ENCODE measurements at places on chromosomes 5 and 9. TPM values are rescaled to one million over a fixed set of nuclear protein-coding genes. Genes with fewer than 3 reads are reported as not detected.

GRCh38 chr5:72817076-72817481, 618 bp downstream of the TNPO1 start:
- H3K27me3 ChIP-seq, result no peaks in the 10 kb centered on the region
- DNase-seq, result peak; percentile 50
- peaks cover 32% of the 10 kb centered on the region for H3K36me3 ChIP-seq
- peaks cover 30% of the 10 kb centered on the region for H3K4me1 ChIP-seq
- H3K4me3 ChIP-seq, result peak overlapping the region; percentile 97

DNA sequence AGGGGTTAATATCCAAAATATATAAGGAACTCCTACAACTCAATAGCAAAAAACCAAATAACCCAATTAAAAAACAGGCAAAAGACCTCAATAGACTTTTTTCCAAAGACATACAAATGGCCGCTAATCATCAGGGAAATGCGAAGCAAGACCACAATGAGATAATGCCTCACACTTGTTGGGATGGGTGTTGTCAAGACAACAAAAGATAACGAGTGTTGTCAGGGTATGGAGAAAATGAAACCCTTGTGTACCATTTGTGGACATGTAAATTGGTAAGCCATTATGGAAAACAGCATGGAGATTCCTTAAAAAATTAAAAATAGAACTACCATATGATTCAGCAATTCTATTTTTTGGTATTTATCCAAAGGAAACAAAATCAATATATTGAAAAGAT, 620.2 kb downstream of the ACTL7B start:
- H3K4me1 ChIP-seq, result no peaks in the 10 kb centered on the region
- DNase-seq, result no peak
- H3K27me3 ChIP-seq, result no peaks in the 10 kb centered on the region
- H3K4me3 ChIP-seq, result no peak overlapping the region
- no peak overlapping the region for H3K27ac ChIP-seq
- H3K36me3 ChIP-seq, result no peaks in the 10 kb centered on the region

GRCh38 chr5:170316937-170317336, 19.4 kb upstream of the LCP2 start:
- no peaks in the 10 kb centered on the region for H3K36me3 ChIP-seq
- H3K27ac ChIP-seq, result no peak overlapping the region
- H3K4me3 ChIP-seq, result no peak overlapping the region

DNA sequence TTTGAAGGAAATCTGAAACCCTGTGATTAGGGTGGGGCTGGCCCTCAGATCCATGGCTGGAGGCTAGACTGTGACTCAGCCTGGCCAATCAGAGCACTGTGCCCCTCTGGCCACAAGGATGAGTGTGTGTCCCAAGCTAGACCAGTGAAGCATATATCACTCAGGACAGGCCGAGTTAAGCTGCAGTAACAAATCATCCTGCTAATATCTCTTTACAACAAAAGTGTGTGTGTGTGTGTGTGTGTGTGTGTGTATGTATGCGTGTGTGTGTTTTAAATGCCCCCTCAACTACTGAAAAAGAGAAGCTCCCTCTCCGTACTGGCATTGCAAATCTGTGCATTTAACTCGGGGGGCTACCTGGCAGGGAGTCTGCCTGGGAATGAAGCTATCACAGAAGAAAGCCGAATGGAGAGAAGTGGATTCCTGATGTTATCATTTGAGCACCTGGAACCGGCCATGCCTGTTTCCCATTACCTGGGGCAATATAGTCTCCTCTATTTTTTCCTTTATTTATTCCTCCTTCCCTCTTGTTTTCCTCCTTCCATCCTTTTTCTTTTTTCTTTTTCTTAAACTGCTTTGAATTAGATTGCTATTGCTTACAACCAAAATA, 25.6 kb downstream of the STC2 start:
- no peaks in the 10 kb centered on the region for H3K27me3 ChIP-seq
- no peak overlapping the region for H3K27ac ChIP-seq
- H3K4me1 ChIP-seq, result peaks cover 26% of the 10 kb centered on the region
- no peak overlapping the region for H3K4me3 ChIP-seq
- peak; percentile 71 for DNase-seq

- H3K4me1 ChIP-seq, result no peaks in the 10 kb centered on the region
- DNase-seq, result no peak
- H3K36me3 ChIP-seq, result no peaks in the 10 kb centered on the region
Measured at GRCh38 chr9:8391132-8391531, 591.6 kb upstream of the DMAC1 start.

DNA sequence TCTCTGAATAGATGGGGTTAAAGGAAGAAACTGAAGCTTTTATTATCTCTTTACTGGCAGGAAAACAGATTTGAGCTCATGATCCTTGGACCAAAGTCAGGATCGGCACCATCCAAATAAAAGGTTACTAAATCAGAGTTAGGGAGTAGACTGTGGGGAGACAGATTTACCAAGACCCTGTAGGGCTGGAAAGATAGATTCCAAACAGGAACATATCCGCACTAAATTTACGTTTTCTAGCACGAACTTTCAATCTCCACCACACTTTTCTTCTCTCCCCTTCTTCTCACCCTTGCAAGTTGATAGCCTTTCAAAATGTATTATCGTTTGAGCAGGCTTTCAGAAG, 120.0 kb upstream of the HMHB1 start:
- no peaks in the 10 kb centered on the region for H3K36me3 ChIP-seq
- no peak overlapping the region for H3K27ac ChIP-seq
- no peak for DNase-seq
- no peak overlapping the region for H3K4me3 ChIP-seq

- peak overlapping the region; percentile 88 for H3K27ac ChIP-seq
- peak overlapping the region; percentile 97 for H3K4me3 ChIP-seq
- H3K36me3 ChIP-seq, result peaks cover 82% of the 10 kb centered on the region
- DNase-seq, result peak; percentile 82
Measured at GRCh38 chr5:168295574-168296201, 4.2 kb downstream of the WWC1 start.

DNA sequence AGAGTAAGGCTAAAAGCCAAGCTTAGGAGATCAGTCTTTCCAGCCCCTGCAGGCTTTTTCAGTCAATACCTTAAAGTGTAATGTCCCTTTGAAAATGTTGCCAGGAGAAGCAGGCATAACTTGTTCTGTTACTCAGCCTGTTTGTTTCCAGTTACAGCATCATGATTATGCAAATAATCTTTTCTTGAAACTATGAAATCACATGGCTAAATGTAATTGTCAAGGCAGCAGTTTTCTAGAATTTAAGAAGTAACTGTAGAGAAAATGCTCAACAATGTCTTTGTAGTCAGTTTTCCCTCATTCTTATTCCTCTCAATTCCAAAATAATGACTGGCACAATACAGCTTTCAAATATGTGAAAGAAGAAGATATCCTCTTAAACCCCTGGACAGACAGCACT, 1.9 kb upstream of the GPR107 start:
- H3K4me1 ChIP-seq, result no peaks in the 10 kb centered on the region
- H3K4me3 ChIP-seq, result no peak overlapping the region
- H3K36me3 ChIP-seq, result peaks cover 14% of the 10 kb centered on the region
- no peak for DNase-seq
- H3K27ac ChIP-seq, result no peak overlapping the region

- H3K27me3 ChIP-seq, result no peaks in the 10 kb centered on the region
- H3K4me1 ChIP-seq, result no peaks in the 10 kb centered on the region
- H3K36me3 ChIP-seq, result peaks cover 10% of the 10 kb centered on the region
- DNase-seq, result peak; percentile 56
- no peak overlapping the region for H3K4me3 ChIP-seq
Measured at GRCh38 chr5:147391781-147392180, 118.1 kb downstream of the DPYSL3 start.

- H3K4me1 ChIP-seq, result no peaks in the 10 kb centered on the region
- peaks cover 14% of the 10 kb centered on the region for H3K27me3 ChIP-seq
- H3K27ac ChIP-seq, result no peak overlapping the region
- no peaks in the 10 kb centered on the region for H3K36me3 ChIP-seq
- no peak overlapping the region for H3K4me3 ChIP-seq
Measured at GRCh38 chr9:108664309-108665255, 191.2 kb downstream of the ACTL7B start.

DNA sequence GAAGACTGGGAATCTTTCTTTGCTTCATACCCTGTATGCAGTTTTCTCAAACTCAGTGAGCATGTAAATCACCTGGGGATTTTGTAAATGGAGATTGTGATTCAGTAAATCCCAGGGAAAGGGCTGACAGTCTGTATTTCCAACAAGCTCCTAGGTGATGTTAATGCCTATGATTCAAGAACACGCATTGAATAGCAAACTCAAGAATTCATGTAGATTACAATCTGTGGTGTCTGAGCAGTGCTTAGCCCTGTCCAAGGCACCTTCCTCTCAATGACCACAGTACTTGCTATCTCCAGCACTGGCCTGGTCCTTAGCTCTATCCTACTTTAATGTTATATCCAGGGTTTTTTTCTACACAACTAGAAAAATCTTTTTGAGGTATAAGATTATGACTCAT, 721.4 kb upstream of the MEF2C start:
- no peak overlapping the region for H3K27ac ChIP-seq
- no peaks in the 10 kb centered on the region for H3K36me3 ChIP-seq
- H3K27me3 ChIP-seq, result no peaks in the 10 kb centered on the region
- no peak overlapping the region for H3K4me3 ChIP-seq
- no peaks in the 10 kb centered on the region for H3K4me1 ChIP-seq
- no peak for DNase-seq

DNA sequence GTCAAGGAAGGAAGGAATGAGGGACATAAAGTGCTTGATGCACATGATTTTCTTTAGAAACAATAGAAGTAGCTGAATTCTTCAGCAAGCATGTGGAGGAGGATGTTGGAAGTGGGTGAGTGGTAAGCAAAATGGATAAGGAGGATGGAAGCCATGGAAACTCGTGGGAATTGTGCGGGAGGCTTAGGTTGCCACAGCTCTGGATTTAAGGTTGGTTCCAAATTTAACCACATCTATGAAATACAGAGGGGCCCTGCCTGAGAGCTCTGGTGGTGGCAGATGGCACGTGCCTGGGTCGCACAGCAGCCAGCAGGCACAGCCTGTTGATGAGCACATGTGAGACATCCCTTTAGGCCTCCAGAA, 284.7 kb downstream of the SMARCA2 start:
- DNase-seq, result no peak
- H3K36me3 ChIP-seq, result no peaks in the 10 kb centered on the region
- H3K27ac ChIP-seq, result no peak overlapping the region
- H3K4me3 ChIP-seq, result no peak overlapping the region

- no peaks in the 10 kb centered on the region for H3K4me1 ChIP-seq
- H3K4me3 ChIP-seq, result no peak overlapping the region
- no peaks in the 10 kb centered on the region for H3K36me3 ChIP-seq
- no peak overlapping the region for H3K27ac ChIP-seq
- H3K27me3 ChIP-seq, result no peaks in the 10 kb centered on the region
Measured at GRCh38 chr9:107051392-107051791, 188.4 kb downstream of the ZNF462 start.

SLC46A2 gene
- total RNA-seq, result not detected

NR6A1 gene
- 5.9 TPM for total RNA-seq

SIT1 gene
- total RNA-seq, result not detected

PELO gene
- total RNA-seq, result 26.4 TPM

GLRA1 gene
- not detected for total RNA-seq

SHISAL2B gene
- not detected for total RNA-seq

TCF7 gene
- 16.8 TPM for total RNA-seq

RUSC2 gene
- 8.6 TPM for total RNA-seq

SARDH gene
- not detected for total RNA-seq

PCDHAC2 gene
- 12.6 TPM for total RNA-seq

Data from Calu3 (cell line).